ENCODE measurements at places on chromosomes 6 and 20.

GRCh38 chr20:49868964-49869363 lies 46.4 kb downstream of the SPATA2 start:
- DNase-seq = no peak

DNA sequence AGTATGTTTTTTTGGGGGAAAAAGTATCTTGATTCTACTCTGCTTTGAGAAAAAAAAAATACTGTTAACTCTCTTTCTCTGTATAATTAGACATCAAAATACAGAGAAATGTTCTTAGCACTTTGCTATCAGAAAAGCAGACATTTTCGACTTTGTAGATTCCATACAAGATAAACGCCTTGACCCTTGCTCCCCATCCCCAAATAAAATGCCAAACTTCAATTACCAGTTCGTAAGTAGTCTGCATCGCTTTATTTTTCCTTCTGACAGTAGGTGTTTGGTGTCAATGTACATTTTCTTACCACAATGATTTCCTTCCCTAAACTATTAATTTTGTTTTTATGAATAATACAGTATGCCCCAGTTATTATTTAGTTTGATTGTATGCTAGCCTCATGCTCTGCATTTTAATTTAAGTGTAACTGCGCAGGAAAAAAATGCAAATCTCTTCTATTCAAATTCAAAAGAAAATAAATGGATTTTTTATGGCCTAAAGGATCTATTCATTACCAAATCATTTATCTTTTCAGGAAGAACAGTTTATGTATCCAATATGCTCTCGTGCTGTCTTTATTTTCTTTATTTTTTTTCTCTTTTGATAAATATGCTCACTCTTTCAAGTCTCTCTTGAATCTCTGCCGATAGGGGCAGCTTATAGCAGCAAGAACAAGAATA lies 84.8 kb upstream of the ZNF217 start:
- DNase-seq = no peak

GRCh38 chr6:28486988-28487742 lies 28.4 kb downstream of the GPX6 start:
- DNase-seq = no peak

DNA sequence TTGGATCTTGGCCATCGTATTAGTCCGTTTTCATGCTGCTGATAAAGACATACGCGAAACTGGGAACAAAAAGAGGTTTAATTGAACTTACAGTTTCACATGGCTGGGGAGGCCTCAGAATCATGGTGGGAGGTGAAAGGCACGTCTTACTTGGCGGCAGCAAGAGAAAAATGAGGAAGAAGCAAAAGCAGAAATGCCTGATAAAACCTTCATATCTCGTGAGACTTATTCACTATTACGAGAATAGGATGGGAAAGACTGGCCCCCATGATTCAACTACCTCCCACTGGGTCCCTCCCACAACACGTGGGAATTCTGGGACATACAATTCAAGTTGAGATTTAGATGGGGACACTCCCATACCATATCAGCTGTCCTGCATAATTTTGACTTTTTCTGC lies 20.1 kb upstream of the REPS1 start:
- DNase-seq = no peak

GRCh38 chr20:53878262-53879047 lies 191.9 kb downstream of the BCAS1 start:
- no peak for DNase-seq

DNA sequence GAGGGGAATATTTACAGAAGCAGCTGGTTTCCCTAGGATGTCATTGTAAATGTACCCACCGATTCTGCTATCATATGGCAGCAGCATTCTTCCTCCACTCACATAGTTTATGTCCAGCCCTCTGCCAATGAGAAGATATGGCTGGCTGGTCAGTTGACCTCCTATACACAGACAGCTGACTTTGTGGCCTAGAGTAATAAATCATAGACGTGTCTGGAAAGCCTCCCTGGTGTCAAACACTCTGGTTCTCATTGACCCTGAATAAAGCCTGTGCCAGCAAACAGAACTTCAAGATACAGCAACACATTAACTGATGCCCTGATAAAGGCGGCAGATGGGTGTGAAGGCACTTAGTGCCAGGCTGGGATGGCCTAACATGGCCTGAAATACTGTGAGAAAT lies 52.6 kb downstream of the GPR63 start:
- DNase-seq = no peak

DNA sequence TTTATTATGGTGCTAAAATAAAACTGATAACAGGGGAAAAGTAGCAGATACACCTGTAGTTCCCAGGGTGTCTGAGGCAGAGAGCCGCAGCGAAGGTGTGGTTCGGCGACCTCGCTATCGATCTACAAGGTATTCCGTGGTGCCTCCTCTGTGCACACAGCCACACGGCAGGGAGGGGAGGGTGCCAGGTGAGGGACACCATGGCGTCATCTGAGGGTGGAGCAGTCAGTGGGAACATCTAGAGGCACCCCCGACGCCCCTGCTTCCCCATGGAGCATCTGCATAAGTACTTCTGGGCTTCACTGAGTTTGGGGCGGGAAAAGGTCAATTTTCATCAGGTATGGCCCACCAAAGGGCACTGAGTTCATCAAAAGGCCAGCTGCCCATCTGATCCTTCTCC lies 243.3 kb downstream of the TAF4 start:
- no peak for DNase-seq

DNA sequence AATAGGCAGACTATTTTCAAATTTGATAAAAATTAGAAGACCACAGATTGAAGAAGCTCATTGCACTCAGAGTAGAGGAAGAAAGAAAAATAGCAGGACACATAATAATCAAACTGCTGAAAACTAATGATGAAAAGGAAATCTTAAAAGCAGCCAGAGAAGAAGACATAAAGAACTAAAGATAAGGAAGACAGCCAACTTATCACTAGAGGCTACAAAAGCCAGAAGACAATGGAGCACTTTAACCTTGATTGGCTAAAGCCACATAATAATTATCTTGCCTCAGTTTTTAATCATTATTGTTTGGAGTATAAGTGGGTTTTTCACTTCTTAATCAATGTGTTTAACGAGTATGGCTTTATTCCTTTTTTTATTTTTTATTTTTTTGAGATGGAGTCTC lies 397.6 kb downstream of the RNF144B start:
- no peak for DNase-seq

GRCh38 chr20:52751571-52751970 lies 220.6 kb upstream of the TSHZ2 start:
- DNase-seq = no peak

GRCh38 chr6:79269877-79270276 lies 35.4 kb upstream of the HMGN3 start:
- no peak for DNase-seq

DNA sequence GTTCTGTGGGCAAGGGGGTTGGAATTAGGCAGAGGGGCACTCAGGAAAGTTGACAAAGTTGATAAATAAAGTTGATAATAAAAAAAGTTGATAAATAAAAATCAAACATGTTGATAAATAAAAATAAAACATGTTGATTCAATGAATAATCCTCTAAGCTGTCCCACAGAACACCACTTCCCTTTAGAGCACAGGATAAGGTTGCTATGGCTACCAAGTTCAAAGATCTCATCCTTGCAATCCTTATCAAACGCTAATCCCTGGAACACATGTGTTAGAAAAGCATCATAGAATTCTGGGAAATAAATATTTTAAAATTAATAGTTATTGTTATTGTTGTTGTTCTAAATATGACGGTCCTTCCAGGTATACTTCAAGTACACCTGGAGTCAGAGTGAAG lies 33.9 kb downstream of the MBOAT1 start:
- DNase-seq = no peak

- no peak for DNase-seq
Observed at GRCh38 chr20:10715035-10715434, 41.2 kb upstream of the JAG1 start.

GRCh38 chr20:48238326-48238725 lies 453.0 kb upstream of the SULF2 start:
- no peak for DNase-seq

DNA sequence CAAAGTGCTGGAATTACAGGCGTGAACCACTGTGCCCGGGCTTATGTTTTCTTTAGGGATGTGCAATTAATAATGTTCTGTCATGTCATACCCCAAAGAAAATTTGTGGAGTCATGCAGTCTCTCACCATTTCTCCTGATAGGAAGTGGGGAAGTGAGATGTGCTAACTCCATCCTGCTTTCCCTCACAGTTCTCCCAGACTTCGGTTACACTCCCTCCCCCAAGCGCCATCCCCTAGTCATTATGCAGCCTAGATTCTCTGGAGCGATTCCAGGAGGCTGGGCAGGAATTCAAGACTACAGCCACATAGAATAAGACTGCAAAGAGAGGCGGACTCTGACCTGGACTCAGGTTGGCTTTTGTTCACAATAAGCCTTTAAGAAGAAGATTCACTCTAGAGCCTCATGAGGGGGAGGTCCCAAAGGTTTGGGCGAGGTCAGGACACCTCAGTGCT lies 271.4 kb downstream of the ALDH8A1 start:
- no peak for DNase-seq

DNA sequence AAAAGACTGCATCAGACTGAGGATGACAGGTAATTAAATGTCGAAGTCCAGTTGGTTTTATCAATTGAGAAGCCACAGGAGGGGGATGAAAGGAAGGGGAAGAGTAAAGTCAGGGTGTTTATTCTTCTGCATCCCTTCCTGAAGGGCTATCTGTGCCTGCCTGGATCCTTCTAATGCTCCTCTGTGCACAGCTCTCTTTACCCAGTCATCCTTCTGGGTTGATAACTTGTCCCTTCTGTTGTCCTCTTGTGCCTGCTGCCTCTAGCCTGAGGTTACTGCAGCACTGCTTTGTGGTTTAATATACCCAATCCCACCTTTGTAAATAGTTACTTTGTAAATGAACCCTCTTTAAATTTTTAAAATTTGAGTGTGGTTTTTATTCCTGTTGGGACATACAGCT lies 1127.3 kb downstream of the EPHA7 start:
- DNase-seq = no peak

DNA sequence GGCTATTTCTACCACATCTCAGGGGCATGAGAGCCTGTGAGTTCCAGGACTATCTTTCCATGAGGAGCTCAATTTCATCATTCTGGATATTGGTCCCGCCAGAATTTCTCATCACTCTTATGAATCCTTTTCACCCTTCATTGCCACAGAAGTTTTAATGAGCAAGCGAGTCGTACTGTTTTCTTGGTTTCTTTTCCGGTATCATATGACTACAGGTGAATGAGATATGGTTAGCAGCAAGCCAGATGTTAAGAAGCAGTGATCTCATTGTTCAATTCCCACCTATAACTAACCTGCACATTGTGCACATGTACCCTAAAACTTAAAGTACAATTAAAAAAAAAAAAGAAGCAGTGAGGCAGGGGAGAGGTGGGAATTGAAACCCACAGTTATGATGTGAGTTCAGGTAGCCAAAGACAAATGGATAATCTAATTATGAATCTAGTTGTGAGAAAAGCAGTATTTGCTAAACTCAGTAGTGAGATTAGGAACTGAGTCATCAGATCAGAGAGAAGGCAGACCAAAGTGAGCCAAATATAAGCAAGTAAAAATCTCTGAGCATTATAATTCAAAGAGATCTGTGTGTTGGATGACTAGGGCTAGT lies 78.0 kb upstream of the ELOVL5 start:
- no peak for DNase-seq

- DNase-seq = no peak
Observed at GRCh38 chr6:74840953-74841352, 364.9 kb downstream of the COL12A1 start.

DNA sequence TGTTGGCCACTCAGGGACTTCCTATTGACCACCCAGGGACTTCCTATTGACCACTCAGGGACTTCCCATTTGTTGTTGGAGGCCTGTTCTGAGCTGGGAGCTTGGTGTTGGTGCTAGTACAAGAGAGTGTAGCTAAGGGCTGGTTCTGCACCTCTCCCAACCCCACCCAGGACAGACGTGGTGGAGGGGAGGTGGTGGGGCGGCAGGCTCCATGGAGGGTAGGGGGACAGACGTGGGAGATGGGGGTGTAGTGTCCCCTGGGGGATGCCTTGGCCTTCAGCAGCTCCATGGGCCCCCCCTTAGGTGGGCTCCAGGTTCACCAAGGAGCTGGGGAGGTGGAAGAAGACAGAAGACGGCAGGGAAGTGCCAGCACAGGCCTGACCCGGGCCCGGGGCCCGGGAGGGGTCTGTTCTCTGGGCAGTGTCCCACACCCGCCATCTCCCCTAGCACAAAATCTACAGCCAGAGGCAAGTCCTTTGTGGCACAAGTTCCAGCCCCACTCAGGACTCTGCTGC lies 33.9 kb downstream of the CHRNA4 start:
- no peak for DNase-seq

DNA sequence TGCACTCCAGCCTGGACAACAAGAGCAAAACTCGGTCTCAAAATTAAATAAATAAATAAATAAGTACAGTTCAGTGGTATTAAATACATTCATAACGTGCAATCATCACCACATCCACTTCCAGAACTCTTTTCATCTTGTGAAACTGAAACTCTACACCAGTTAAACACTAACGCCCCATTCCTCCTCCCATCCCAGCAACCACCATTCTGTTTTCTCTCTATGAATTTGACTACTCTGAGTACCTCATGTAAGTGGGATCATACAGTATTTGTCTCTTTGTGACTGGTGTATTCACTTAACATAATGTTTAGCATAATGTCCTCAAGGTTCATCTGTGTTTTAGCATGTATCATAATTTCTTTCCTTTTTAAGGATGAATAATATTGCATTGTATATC lies 29.1 kb upstream of the SCML4 start:
- DNase-seq = no peak

- no peak for DNase-seq
Observed at GRCh38 chr6:15147827-15148226, 98.0 kb upstream of the JARID2 start.

- DNase-seq = no peak
Observed at GRCh38 chr6:64679416-64679815, 1027.6 kb downstream of the EYS start.

GRCh38 chr6:146553377-146554135 lies 9.9 kb downstream of the RAB32 start:
- no peak for DNase-seq

- no peak for DNase-seq
Observed at GRCh38 chr6:20487669-20488375, 46.4 kb upstream of the CDKAL1 start.

DNA sequence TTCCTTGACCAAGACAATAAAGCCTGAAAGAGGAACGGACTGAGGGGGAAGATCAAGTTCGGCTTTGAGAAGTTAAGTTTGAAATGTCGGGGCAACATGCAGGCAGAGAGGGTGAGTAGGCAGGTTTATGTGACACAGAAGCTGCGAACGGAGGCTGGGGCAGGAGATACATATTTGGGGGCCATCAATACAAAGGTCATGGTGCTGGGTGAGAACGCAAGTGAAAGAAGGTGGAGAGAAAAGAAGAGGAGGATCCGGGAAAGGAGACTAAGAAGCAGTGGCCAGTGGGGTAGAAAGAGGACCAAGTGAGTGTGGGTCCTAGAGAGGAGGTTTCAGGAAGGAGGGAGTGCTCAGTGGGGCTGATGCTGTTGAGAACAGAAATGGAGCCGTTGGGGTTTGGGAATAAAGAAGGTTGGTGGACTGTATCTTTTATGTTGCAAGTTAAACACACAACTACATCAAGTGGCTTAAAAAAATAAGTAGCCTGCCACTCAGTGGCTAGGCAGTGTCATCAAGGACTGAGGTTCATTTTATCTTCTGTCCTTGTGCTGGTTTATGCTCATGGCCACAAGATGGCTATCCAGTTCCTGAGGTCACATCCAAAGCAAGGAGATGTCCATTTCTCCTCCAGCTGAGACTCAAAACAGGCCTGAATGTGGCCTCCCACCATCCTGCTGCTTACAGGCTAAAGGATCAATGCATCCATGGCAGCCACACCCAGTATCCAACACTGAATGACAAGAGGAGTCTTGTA lies 1.7 kb upstream of the BLCAP start:
- no peak for DNase-seq
